ENCODE measurements at places on chromosomes 7 and 10.
A peak's percentile ranks its signal among the peaks of the same experiment; 100 is the strongest.

DNA sequence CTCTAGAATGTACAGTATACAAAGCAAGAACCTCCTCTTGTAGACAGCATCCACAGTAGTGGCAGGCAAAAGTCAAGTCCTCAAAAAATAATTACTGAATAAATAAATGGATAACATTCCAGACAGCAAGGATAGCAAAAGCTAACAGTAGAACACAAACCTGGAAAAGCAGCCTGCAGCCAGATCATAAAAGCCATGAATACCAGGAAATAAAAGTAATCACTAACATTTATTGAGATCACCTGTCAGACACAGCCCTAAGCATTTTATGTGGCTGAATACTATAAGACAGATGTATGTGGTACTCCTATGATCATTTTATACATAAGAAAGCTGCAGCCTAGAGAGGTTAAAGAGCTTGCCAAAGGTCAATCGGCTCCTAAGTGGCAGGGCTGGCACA is 34.0 kb downstream of the CUL2 start:
- no peak for DNase-seq

- no peak for DNase-seq
These were observed 20.8 kb upstream of the SEPTIN7 start for GRCh38 chr7:35780070-35780469.

- DNase-seq = no peak
These were observed 23.3 kb downstream of the YAE1 start for GRCh38 chr7:39589323-39590111.

DNA sequence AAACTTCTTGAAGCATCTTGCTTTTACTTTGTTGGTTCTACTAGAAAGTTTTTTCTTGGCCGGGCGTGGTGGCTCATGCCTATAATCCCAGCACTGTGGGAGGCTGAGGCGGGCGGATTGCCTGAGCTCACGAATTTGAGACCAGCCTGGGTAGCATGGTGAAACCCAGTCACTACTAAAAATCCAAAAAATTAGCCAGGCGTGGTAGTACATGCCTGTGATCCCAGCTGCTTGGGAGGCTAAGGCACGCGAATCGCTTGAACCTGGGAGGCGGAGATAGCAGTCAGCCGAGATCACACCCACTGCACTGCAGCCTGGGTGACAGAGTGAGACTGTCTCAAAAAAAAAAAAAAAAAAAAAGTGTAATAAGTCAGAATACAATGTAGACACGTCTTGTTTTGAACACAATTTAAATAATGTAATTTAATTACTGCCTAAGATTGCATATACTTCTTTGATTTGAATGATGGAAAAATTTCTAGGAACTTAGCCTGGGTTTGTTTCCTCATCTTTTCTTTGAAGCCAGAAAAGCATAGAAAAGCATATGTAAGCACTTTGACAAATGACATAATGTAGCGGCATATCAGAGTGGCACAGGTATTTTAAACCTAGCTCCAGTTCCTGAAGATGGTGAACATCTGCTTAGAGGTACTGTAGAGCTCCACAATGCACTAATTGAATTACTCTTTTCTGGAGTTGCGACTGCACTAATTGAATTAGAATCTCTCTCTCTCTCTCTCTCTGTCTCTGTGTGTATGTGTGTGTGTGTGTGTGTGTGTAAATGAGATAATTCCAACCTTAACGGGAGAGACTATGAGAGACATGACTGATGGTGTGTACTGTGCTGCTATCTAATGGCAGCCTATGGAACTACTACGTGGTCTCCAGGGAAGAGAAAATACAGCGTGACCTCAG is 87.8 kb downstream of the BTRC start:
- DNase-seq = peak; percentile 79

GRCh38 chr7:77877791-77878190 is 79.2 kb downstream of the PHTF2 start:
- DNase-seq = no peak

- peak; percentile 24 for DNase-seq
These were observed 46.0 kb downstream of the ATAD1 start for GRCh38 chr10:87771871-87772500.

GRCh38 chr10:89458291-89458690 is 43.9 kb downstream of the IFIT5 start:
- DNase-seq = peak; percentile 57

DNA sequence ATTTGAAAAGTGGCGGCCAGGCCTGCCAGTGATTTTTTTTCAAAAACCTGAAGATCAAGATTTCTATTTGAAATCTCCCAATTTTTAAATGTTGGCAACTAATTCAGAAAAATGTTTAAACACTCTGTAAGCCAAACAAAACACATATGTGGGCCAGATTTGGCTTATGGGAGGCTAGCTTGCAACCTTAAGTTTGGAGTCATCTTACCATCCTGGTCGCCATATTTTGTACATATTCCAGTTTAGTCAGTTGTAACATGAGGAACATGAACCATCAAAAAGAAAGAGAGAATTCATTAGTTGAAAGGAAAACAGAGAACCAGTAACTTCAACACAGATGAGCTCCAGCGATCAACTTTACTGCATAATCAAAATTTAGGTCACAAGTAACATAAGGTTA is 115.4 kb downstream of the TMEM26 start:
- no peak for DNase-seq

- DNase-seq = no peak
These were observed 821.4 kb downstream of the CCSER2 start for GRCh38 chr10:85149766-85150165.
